NCI-H1694 (cell line): ENCODE measurements at places on chromosomes 11 and 22.

GRCh38 chr11:130476922-130477491 is 28.6 kb downstream of the ADAMTS15 start:
- no peak for DNase-seq

- peak; percentile 49 for DNase-seq
These were observed 67.2 kb upstream of the BMAL1 start for GRCh38 chr11:13210424-13210823.

DNA sequence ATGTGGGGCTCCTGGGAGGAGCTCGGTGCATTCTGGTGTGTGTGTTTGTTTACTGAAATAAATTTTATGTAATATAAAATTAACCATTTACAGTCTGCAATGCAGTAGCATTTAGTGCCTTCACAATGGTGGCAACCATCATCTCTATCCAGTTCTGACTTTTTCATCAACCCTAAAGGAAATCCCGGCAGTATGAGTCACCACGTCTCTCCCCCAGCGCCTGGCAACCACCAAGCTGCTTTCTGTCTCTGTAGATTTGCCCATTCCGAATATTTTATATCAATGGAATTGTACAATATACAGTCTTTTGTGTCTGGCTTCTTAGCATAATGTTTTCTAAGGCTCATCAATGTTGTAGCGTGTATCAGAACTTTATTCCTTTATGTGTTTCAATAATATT is 300.5 kb downstream of the MIAT start:
- DNase-seq, result no peak

- DNase-seq, result no peak
These were observed 93.7 kb downstream of the STIM1 start for GRCh38 chr11:3949125-3949524.

DNA sequence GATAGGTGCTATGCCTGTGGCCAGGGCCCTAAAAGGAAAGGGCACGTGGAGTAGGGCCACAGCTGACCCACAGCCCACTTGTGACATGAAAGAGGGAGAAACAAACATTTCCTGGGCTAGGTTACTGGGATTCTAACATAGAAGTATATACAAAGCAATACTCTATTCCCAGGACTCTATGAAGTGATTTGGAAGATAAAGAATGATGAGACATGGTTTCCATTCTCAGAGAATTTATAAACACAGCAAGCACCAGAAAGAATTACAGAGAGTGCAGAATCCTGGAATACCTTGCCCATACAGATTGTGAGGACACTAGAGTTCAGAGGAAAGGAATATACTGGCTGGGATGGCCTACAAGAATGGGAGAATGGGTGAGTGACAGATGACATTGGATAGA is 86.4 kb downstream of the KIRREL3 start:
- no peak for DNase-seq

DNA sequence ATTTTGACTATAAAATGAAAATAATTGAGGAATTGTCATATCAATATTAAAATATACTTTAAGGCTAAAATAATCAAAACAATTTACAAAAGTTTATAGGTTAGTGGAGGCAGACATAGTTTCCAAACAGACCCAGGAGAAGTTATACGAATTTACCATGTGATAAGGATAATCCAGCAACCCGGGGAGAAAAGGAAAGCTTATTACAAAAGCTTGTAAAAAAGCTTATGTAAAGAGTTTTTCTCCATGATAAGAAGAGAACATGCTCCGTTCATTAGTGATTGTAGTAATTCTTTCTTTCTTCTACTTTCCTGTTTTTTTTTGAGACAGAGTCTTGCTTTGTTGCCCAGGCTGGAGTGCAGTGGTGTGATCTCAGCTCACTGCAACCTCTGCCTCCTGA is 79.0 kb downstream of the ATXN10 start:
- DNase-seq, result no peak
